ENCODE measurements at places on chromosomes 12 and 14. TPM values are rescaled to one million over a fixed set of nuclear protein-coding genes. Genes with fewer than 3 reads are reported as not detected.

ANKRD13A gene
- 42.9 TPM for total RNA-seq

OSGEP gene
- total RNA-seq: 38.7 TPM

DEPDC4 gene
- 1.2 TPM for total RNA-seq

ACOT6 gene
- total RNA-seq: not detected

PYGL gene
- total RNA-seq: 62.4 TPM

CCND2 gene
- total RNA-seq: 49.4 TPM

CYP27B1 gene
- not detected for total RNA-seq

CD163 gene
- 203 TPM for total RNA-seq

SERPINA5 gene
- 19.6 TPM for total RNA-seq

CCDC177 gene
- not detected for total RNA-seq

IL22 gene
- total RNA-seq: not detected

- H3K27ac ChIP-seq: no peak overlapping the region
- H3K27me3 ChIP-seq: no peaks in the 10 kb centered on the region
- no peaks in the 10 kb centered on the region for H3K4me1 ChIP-seq
- H3K36me3 ChIP-seq: no peaks in the 10 kb centered on the region
- DNase-seq: no peak
Measured at GRCh38 chr12:79155683-79156082, 291.1 kb downstream of the SYT1 start.

GRCh38 chr14:26887847-26888246, 290.0 kb upstream of the NOVA1 start:
- H3K36me3 ChIP-seq: no peaks in the 10 kb centered on the region
- no peak overlapping the region for H3K27ac ChIP-seq
- no peak for DNase-seq
- H3K4me3 ChIP-seq: no peak overlapping the region
- H3K4me1 ChIP-seq: no peaks in the 10 kb centered on the region

- no peaks in the 10 kb centered on the region for H3K27me3 ChIP-seq
- H3K27ac ChIP-seq: no peak overlapping the region
- no peak for DNase-seq
- no peaks in the 10 kb centered on the region for H3K36me3 ChIP-seq
Measured at GRCh38 chr12:52256584-52256935, 17.9 kb upstream of the KRT86 start.

GRCh38 chr14:76396714-76397187, 20.8 kb downstream of the ESRRB start:
- H3K4me3 ChIP-seq: no peak overlapping the region
- no peak overlapping the region for H3K27ac ChIP-seq
- no peaks in the 10 kb centered on the region for H3K4me1 ChIP-seq
- H3K27me3 ChIP-seq: no peaks in the 10 kb centered on the region

GRCh38 chr12:18658829-18659228, 79.0 kb downstream of the PLCZ1 start:
- no peaks in the 10 kb centered on the region for H3K27me3 ChIP-seq
- DNase-seq: no peak
- H3K36me3 ChIP-seq: no peaks in the 10 kb centered on the region

- H3K4me3 ChIP-seq: no peak overlapping the region
- DNase-seq: no peak
- H3K36me3 ChIP-seq: no peaks in the 10 kb centered on the region
- no peaks in the 10 kb centered on the region for H3K27me3 ChIP-seq
Measured at GRCh38 chr14:91378930-91379578, 38.6 kb downstream of the CCDC88C start.

- H3K27ac ChIP-seq: no peak overlapping the region
- H3K36me3 ChIP-seq: no peaks in the 10 kb centered on the region
- DNase-seq: no peak
- no peak overlapping the region for H3K4me3 ChIP-seq
- H3K4me1 ChIP-seq: no peaks in the 10 kb centered on the region
Measured at GRCh38 chr12:28340261-28341045, 150.2 kb downstream of the CCDC91 start.

DNA sequence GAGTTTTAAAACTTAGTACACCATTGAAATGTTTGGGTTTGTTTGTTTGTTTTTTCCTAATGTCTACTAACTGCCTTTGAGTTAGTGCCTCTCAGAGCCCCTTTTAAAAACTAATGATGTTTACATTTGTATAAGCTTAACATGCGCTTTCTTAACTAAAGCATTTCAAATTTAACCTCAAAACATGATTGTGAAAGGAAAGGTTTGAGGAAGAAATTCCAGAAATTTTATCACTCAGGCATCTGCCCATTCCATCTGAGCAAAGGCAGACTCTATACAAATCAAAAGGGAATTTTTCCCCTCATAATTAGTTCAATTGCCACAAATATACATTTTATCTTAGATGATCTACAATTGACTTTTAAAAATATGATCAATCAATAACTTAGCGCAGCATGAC, 230.7 kb upstream of the CAND1 start:
- H3K27ac ChIP-seq: no peak overlapping the region
- no peaks in the 10 kb centered on the region for H3K4me1 ChIP-seq
- H3K36me3 ChIP-seq: no peaks in the 10 kb centered on the region
- DNase-seq: no peak
- H3K27me3 ChIP-seq: no peaks in the 10 kb centered on the region

GRCh38 chr14:67668559-67668958, 5.9 kb downstream of the VTI1B start:
- H3K36me3 ChIP-seq: no peaks in the 10 kb centered on the region
- no peak overlapping the region for H3K27ac ChIP-seq
- peaks cover 11% of the 10 kb centered on the region for H3K4me1 ChIP-seq
- H3K27me3 ChIP-seq: no peaks in the 10 kb centered on the region

DNA sequence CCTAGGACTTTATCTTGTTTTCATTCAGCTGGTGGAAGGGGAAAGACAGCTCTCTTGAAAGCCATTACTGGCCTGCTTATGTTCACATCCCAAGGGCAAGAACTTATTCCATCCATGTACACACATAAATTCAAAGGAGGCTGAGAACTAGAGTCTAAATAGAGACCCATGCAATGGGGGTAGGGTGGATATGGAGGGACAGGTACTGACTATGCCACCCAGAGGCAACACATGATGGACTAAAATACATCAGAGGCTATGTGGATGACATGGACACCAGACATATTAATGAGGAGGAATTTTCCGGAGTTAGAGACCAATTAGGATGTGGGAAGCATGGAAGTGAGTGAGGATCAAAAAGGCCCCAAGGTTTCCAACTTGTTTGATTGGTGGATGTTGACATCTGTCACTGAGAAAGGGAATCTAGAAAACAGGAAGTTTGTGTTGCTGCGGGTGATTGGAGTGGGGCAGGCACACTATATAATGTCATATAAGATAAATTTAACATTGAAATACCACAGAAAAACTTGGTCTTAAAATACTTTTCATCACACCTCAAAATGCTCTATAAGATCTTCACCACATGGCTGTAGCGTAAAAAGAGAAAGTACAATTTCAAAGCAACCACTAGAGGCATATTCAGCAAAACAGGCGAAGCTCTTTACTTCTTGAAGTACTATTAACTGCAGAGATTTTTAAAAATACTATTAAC, 130.4 kb downstream of the GRIP1 start:
- H3K36me3 ChIP-seq: no peaks in the 10 kb centered on the region
- no peak overlapping the region for H3K4me3 ChIP-seq
- H3K27me3 ChIP-seq: no peaks in the 10 kb centered on the region

DNA sequence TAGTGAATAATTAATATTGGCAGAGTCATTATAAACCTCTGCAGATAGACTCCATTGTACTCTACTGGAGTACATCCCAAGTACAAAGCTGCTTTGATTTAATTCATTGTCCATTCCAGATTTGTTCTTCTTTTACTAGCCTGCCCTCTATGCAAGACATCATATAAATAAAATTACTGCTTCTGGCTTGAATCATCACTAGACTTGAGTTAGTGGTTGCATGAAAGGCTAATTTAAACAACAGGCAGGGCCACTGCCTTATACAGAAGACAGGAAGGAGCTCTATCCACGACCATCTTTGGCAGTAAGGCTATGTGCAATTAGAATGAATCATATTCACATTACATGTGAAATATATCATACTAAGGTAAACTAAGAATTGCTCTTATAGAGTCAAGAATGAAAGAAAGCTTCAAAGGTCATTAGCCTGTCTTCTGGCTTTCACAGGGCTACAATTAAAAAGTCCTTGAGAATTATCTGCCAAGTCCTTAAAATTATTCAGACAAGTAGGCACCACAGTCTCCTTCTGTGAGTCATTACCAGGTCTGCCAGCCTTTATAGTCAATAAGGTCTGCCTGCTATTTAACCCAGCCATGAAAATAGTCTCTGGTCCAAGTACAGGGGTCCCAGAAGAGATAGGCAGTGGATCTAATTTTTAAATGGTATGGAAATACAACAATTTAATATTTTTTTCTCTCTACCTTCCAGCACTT, 631.8 kb downstream of the TMTC2 start:
- H3K27me3 ChIP-seq: no peaks in the 10 kb centered on the region
- no peak overlapping the region for H3K4me3 ChIP-seq
- no peaks in the 10 kb centered on the region for H3K36me3 ChIP-seq
- DNase-seq: no peak
- H3K27ac ChIP-seq: no peak overlapping the region

DNA sequence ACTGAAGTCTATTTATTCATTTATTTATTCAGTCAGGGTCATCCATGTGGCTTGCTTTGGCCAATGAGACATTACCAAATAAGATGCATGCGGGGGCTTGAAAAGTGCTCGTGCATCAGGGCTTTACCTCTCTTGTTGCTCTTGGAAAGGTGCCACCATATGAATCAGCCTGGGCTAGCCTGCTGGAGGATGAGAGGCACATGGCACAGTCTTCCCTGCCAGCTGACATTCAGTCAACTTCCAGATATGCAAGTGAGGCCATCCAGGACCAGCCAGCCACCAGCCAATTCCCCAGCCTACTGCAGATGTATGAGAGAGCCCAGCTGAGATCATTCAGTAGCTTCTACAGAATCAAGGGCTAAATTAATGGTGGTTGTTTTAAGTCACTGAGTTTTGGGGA, 105.2 kb upstream of the RPH3A start:
- no peak overlapping the region for H3K27ac ChIP-seq
- H3K27me3 ChIP-seq: no peaks in the 10 kb centered on the region
- H3K4me3 ChIP-seq: no peak overlapping the region

DNA sequence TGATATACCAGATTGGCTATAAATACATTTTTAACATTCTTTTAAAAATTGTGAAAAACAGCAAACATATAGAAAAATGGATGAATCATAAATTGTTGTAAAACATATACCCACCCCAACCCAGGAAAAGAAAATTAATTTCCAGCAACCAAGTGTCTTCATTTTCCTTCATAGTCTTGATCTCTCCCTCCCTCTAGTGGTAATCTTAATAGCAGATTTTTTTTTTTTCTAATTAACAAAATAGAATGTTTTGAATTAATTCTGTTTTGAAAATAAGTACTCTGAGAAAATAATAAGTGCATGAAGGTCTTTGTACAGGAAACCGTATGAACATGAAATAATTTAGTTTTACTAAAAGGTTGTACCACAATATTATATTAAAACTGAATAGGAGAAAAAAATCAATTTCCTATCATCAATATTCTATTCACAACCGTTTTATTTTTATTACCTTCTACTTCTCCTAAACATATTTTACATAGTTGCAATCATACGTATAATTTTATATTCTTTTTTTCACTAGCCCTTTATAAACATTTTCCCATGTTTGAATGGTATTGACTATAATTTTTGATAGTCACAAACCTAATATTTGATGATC, 7.0 kb downstream of the ETNK1 start:
- H3K27ac ChIP-seq: no peak overlapping the region
- no peaks in the 10 kb centered on the region for H3K4me1 ChIP-seq
- no peak for DNase-seq
- H3K36me3 ChIP-seq: no peaks in the 10 kb centered on the region
- no peaks in the 10 kb centered on the region for H3K27me3 ChIP-seq
- H3K4me3 ChIP-seq: no peak overlapping the region

DNA sequence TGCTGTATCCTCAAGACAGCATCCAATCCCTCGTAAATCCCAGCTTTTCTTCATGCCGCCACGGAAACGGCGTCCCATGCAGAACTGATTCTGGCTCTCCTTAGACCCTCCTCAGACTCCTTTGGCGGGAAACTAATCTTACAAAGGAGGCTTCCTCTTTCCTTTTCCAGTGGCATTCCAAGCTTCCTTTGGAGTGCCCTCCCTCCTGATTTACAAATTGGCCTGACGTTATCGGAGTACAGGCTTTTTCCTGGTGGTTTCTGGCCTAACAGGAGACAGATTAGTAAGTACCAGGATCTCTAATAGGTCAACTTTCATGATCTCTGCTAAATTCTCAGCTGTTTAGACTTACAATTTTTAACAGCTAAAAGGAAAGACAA, 1.3 kb upstream of the ZDHHC17 start:
- no peak for DNase-seq
- H3K4me1 ChIP-seq: peaks cover 8% of the 10 kb centered on the region
- peak overlapping the region; percentile 96 for H3K27ac ChIP-seq
- H3K27me3 ChIP-seq: no peaks in the 10 kb centered on the region

GRCh38 chr14:65751510-65751909, 339.0 kb downstream of the FUT8 start:
- H3K27me3 ChIP-seq: no peaks in the 10 kb centered on the region
- no peak overlapping the region for H3K4me3 ChIP-seq
- DNase-seq: no peak
- H3K36me3 ChIP-seq: no peaks in the 10 kb centered on the region
- H3K27ac ChIP-seq: no peak overlapping the region

GRCh38 chr14:92973261-92973797, 50.4 kb downstream of the CHGA start:
- H3K4me1 ChIP-seq: peaks cover 6% of the 10 kb centered on the region
- H3K36me3 ChIP-seq: no peaks in the 10 kb centered on the region
- H3K4me3 ChIP-seq: no peak overlapping the region
- H3K27me3 ChIP-seq: no peaks in the 10 kb centered on the region
- DNase-seq: peak; percentile 87
- H3K27ac ChIP-seq: peak overlapping the region; percentile 88

DNA sequence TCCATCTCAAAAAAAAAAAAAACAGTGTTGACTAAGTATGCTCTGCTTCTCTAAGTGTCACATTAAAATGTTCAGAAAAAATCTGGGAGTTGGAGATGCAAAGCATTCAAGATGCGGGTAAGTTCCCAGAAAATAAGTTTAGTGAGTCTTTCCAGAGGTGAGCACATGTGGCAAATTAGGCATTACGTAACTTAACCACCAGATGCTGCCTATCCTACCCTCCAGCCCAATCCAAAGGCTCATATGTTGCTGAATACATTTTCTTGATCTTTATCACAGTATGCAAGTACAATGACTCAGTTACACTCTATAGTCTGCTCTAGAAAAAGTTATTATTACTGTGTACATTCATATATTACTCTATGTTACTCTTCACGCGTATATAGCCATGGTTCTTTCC, 3.6 kb downstream of the SLC2A14 start:
- peaks cover 4% of the 10 kb centered on the region for H3K27me3 ChIP-seq
- H3K4me1 ChIP-seq: no peaks in the 10 kb centered on the region
- no peak overlapping the region for H3K4me3 ChIP-seq
- H3K36me3 ChIP-seq: no peaks in the 10 kb centered on the region
